ENCODE measurements at places on chromosomes 4 and X.

DNA sequence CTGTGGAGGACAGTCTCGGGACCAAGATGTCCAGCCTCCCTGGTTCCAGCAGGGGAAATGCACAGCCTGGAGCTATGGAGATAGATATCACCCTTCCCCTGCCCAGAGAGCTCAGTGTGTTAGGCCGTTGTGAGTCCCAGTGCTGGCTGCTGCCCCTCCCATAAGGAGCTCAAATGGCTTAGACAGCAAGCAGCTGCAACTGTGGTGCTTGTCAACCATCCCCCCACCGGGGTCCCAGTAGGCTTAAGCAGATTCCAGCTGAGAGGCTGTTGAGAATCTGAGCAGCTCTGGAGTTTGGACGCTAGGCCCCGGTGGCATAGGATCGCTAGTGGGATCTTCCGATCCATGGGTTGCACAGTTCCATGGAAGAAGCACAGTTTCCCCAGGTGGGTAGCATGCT lies 181.8 kb upstream of the POF1B start:
- DNase-seq: no peak

DNA sequence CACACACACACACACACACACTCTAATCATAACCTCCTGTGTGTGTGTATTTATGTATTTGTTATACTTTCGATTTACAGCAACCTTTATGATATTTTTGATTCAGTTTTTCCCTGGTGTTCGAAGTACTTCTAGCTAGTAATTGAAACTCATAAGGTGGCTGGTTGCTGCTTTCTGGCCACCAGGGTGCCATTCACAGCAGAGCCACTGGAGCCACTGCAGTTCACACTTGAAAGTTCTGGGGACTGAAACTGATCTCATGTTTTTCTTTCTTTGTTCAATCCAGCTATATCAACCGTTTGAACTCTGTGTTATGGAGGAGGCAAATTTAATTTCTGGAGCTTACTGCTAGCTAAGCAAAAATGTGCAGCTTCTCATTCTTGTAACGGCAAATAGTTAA lies 419.4 kb downstream of the ADGRL3 start:
- DNase-seq: peak; percentile 4

DNA sequence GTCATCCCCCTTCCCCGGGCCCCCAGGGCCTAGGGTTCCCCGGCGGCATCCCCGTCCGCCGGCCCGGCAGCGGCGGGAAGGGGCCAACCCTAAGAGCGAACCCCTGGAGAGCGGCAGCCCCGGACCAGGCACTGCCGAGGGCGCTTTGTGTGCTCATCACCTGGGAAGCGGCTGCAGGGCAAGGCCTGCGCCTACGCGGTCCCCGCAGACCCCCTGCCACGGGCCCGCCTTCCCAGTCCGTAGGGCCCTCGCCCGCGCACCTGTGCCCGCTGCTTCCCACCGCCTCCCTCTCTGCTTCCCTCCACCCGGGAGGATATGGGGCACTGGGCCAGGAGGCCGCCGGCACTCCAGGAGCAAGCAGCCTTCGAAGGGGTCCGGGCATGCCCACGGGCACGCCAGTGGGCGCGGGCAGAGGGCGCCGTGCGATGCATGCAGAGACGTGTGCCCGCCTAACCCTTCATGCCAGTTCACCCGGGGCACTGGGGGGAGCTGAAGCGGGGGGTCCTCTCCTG lies 2.6 kb downstream of the FLNA start:
- no peak for DNase-seq

DNA sequence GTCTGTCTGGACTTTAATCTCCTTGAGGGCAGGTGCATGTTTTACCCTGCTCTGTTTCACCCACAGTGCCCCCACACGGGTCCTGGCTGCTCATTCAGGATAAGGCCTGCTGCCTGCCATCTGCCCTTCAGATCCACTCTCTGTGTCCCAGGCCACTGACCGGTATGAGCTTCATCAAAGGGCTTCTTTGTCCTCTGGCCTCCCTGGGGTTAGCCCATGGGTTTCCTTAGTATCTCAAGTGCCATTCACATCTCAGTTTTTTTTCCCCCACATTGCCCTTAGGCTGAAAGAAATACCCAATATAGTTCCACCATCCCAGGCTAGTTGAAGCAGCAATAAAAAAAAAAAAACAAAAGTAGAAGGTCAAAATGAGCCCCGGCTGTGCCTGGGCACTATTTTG lies 9.3 kb downstream of the CD99L2 start:
- no peak for DNase-seq

GRCh38 chr4:142098900-142099545 lies 462.6 kb downstream of the IL15 start:
- peak; percentile 70 for DNase-seq

GRCh38 chr4:106609917-106610316 lies 241.3 kb upstream of the GIMD1 start:
- DNase-seq: no peak

DNA sequence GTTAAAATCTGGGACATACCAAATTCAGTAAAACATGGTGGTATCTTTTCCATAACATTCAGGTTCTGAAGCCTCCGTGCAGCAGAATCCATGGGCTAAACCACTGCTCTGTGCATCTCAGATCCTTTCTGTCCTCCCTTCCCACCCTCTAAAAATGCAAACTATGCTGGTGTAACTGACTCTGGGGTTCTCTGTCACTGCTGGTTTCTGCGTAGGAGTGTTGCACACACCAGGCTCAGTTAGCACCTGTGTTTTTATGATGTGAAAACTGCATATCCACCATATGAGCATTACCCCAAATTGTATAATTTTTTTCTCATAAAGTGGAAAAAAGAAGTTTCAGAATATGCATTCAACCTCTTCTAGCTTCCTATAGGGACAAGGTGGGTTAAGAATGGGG lies 22.4 kb upstream of the IL21 start:
- DNase-seq: no peak

DNA sequence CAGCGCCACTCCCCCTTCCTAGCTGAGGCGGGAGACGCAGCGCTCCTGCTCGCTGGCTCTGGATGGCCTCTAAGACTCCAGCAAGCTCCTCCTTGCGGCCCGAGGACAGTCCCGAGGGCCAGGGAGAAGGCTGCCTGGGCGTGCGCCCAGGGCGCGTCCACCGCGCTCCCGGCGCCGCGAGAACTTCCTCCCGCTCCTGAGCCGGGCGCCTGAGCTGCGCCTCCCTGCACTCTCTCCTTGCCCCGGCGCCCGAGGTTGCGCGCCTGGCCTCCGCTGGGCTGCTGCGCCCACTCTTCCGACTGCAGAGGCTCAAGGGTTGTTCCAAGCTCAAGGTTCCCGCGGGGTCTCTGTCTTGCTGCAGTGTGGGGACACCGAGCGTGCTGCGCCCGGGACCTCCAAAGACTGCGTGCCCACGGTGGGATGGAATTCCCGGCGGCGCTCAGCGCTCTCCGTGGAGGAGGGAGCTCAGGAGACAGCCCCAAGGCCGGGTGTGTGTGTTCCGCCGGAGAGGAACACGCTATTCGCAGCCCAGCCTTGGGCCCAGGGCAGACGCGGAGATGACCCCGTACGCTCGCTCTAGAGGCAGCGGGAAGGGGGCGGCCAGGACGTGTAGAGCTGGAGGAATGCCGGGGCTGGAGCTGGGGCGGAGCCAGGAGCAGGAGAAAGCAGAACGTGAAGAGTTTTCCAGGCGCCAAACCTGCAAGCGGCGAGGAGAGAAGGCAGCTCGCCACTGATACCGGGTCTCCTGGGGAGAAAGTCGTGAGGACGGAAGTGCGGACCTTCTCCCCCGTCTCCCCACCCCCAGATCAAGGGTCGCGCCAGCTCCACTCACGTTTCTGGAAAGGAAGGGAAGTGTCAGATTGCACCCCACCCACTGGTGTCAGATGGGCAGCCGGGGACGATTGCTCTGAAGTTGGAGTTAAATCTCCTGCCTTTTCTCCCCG lies at the start of gene ARHGAP6:
Gene ARHGAP6, minus strand, starts transcription at position 753 of the 944 bp plus-strand sequence. CDS start 1,092 bp downstream, outside the sequence.
- peak; percentile 71 for DNase-seq

DNA sequence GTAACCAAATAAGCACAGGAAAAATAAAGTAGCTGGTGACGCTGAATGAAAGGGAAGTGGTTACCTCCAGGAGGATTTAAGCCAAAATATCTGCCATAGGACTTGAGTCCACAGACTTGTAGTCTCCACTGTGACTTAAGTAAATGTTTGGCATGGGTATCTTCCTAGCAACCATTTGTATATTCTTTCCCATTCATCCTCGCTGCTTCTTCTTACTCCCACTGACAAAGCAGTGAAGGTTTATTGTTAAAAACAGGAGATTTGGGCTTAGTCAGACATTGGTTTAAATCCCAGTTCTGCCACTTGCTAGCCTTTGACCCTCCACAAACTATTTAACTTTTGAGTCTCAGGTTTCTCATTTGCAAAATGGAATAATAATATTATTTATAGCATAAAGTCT lies 22.3 kb downstream of the COL4A6 start:
- no peak for DNase-seq

DNA sequence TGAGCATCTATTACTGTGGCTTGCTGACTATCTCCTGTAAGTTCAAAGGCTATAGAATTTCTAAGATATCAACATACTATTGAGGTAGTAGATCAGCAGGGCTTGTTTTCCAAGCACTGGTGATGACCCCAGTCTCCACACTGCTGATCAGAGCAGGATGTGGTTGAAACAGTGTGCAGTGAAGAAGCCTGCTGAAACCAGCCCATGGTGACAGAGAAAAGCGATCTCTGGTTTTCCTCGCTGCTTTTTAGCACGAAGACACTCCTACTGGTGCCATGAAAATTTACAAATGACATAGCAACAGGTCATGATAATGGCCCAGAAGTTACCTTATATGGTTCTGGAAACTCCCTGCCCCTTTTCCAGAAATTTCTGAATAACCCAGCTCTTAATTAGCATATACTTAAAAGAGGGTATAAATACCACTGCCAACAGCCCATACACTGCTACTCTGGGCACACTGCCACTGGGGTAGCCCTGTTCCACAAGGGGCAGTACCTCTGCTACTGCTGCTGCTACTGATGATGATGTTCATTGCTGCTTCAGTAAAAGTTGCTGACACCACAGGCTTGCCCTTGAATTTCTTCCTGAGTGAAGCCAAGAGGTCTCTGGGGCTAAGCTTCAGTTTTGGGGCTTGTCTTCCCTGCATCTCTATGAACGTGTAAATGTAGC lies 1689.5 kb upstream of the PCDH10 start:
- no peak for DNase-seq

- DNase-seq: no peak
Measured at GRCh38 chrX:83819304-83819703, 41.6 kb upstream of the CYLC1 start.

DNA sequence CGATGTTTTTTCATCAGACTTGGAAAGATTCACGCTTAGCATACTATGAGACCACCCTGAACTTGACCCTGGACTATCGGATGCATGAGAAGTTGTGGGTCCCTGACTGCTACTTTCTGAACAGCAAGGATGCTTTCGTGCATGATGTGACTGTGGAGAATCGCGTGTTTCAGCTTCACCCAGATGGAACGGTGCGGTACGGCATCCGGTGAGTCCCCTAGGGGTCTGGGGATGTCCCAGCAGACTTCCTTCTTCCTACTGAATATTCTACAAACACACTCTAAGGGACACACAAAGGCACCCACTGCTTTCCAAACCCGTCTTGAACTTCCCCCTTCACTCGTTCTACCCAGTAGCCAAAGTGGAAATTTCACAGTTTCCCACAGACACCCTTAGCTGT lies 9.3 kb downstream of the GABRQ start:
- no peak for DNase-seq

- DNase-seq: peak; percentile 49
Measured at GRCh38 chr4:101126059-101126458, 221.3 kb downstream of the PPP3CA start.

DNA sequence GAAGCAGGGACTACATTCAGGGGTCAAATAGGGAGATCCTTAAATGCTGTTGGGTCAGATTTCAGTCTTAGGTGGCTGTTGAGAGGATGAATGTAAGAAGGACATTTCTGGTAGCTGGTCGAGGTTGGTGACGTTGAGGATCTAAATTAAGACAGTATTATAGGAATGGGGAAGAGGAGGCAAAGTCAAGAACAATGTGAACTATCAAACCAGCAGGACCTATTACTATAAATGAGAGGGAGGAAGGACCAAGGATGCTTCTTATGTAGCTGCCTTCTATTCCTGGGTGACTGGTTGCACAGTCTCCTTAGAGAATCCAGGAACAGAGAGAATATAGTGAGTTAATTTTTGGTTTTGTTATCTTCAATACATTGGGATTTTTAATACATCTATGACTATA lies 118.5 kb upstream of the BMPR1B start:
- DNase-seq: no peak

DNA sequence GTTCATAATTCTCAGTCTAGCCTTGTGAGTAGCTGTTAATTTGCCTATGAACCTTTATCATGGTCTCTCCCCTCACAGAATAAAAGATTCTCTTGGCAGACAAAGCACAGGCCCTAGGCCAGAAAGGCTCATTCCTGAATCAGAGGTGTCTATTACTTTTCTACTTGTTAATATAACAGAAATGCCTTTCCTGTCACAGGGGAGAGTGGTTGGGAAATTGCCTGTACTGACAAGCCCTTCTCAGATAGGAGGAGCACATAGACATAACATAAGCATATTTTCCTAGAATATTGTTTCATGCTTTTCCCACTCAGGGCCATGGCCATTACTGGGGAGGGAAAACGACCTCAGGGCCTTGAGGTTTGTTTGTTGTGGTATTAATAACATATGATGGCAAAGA lies 308.3 kb downstream of the BMPR1B start:
- DNase-seq: no peak

DNA sequence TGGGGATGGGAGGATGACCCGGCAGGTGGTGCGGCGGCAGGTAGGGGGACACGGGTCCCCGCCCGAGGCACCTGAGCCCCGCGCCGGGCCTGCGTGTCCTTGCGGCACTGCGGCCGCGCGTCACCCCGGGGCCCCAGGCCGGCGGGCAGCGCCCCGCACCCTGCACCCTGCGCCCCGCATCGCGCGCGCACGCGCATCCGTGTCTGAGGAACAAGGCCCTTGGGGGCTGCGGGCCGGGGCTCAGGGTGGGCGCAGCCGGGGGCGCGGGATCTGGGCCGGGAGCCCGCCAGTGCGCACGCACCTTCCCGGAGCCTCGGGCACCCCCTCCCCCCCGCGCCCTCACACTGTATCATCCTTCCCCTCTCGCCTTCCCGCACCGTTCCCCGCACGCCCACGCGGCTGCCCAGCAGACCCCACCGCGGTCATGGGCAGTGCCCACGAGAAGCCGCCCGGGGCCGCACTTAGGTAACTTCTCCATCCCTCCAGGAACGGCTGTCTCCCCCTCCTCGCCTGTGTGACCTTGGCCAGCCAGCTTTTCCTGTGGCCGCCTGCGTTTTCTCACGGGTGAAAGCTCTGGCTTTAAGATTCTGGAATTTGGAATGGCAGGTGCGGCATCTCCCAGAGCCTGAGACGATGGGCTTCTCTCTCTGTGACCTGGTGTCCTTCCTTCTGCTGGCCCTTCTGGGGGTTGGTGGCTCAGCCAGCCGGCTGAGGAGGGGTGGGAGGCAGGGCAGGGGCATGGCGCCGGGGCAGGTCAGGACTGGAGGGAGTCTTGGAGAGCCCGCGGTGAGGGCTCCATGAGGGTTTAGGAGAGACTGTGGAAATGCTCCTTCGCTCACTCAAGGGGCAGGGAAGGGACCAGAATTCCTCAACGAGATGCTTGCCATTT lies 748 bp downstream of the ATP2B3 start:
- DNase-seq: no peak

DNA sequence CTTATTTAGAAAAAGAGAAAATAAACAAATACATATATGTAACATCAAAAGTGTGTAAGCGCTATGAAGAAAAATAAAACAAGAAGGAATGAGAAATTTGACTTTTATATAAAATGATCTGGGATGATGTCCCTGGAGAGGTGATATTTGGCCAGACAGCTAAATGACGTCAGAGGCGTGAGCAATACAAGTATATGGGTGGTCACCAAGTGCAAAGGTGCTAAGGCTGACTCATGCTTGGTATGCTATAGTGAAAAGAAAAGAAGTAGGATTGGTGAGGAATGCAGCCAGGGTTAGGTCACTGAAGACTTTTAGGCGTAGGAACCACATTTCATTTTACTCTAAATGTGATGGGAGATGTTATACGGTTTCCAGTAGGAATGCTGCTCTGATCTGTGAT lies 1049.1 kb upstream of the TENM3 start:
- DNase-seq: peak; percentile 27
